SHP77 treated with DMSO at 0.1 percent for 48 hours (cell line): ENCODE measurements at places on chromosomes 2 and 18.
A peak's percentile ranks its signal among the peaks of the same experiment; 100 is the strongest.

DNA sequence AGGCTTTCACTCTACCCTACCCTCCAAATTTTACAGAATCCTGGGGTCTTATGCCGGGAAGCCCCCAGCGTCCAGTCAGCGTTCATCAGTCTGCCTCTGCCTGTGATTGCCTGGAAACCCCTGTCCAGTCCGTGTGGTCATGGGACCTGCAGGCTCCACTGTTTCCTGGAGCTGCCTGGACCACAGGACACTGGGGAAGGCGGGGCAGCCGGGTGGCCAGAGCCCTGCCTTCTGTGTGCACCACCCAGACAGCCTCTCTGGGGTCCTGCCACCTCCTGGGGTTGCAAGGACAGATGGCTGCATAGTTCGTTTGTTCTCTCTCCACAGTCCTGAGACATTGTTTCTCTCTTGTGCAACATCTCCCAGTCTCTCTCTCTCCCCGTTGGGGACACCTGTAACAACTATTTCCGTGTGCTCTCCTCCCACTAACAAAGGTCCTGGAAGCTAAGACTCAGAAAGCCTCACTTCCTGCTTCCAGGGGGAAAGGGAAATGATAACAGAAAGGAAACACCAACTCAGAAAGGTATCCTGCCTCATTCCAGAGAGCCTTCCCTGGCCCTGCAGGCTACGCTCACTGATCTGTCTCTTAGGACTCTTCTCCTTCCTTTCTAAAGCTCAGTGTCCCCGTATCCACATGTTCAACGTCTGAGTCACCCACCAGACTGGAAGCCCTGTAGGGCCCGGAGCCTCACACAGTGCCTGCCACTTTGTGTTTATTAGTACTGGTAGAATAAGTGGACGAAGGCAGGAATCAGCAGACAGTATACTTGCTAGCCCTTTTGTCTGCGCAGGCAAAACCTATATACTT is 192.8 kb upstream of the RAB12 start:
- DNase-seq: no peak

DNA sequence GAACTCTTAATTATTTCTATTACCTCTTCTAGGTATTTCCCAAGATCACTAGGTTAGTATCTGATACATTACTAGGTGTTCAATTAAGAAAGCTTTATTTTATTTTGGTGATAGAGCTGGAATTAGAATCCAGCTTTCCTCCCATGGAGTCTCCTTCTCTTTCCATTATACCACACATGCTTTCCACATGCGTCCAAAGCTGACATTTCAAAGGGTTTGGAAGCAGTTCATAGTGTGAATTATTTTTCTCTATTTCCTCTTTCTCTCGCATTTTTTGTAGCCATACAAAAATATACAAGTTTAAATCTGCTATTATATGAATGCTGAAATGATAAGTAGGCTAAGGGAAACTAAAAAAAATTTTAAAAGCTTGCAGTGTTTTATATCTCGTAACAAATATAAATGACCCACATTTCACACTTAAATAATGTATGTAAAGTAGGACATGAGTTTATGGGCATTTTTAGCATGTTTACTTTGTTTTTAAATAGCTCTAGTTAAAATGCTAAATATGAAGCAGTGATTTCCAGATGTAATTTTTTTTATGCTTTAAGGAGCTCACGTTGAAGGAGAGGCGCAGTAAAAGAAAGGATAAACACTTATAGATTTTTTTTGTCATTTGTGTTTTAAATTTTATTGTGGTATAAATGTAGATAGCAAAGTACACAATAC is 20.1 kb downstream of the ZC3H6 start:
- DNase-seq: no peak

- DNase-seq: peak; percentile 66
These were observed 152.1 kb downstream of the PXDN start for GRCh38 chr2:1591978-1592907.

- no peak for DNase-seq
These were observed 88.3 kb downstream of the SOWAHC start for GRCh38 chr2:109702250-109702985.

DNA sequence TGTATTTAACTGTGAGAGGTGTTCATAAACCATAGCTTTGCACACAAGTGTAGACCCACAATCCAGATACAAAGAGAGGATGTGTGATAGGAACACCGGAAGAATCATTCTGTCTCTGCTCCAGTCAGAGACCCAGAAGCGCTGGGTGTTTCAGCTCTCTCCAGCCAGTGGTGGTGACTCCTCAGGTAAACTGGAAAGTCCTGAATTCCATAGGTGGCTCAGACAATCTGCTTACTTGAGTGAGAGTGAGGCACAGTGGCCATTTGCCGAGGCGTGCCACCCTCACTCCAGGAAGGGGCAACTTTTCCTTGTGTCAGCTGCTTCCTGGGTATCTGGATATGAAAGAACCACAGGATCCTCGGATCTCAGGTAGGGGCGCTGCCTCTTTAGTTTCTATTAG is 171.5 kb downstream of the KCNS3 start:
- DNase-seq: no peak

DNA sequence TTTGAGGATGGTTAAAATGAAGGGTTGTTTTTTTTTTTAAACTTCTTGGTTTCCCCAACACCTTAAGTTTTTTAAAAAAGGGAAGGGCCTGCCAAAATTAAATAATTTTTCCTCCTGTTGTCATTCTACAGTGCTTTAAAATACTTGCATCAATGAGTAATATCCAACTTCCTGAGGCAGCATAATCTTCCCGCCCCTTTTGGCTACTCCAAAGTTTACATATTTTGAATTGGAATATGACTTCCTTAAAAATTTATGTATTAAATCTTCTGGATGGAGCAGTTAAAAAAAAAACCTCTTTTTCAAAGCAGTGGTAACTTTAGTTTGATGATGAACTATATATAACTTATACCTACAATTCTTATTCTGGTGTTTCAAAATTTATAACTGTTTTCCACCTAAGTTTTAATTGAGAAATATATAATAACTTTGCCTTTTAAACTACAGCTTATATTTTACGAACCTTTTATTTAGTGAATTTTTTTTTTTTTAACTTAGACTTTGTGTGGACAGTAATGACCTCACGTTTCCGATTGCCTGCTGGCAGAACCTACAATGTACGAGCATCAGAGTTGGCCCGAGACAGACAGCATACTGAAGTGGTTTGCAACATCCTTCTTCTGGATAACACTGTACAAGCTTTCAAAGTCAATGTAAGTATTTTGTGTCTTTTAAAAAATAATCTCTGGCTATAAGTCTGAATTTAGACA is 49.8 kb downstream of the PTPN4 start:
- peak; percentile 25 for DNase-seq

DNA sequence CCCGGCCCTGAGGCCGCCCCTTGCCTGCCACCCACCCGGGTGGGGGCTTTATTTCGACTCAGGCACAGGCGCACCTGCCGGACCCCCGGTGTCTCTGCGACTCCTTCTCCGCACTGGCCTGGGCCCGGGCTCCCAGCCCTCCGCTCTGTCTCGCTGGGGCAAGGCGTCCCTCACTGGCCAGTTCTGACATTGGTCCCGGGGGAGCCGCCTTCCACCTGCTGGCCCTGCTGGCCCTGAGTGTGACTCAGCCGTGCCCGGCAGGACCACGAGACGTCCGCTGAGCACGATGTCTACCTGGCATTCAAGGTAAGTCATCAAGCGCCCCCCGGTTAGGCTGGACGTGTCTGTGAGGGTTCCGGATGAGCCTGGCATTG is 131.5 kb upstream of the CTDP1 start:
- no peak for DNase-seq

DNA sequence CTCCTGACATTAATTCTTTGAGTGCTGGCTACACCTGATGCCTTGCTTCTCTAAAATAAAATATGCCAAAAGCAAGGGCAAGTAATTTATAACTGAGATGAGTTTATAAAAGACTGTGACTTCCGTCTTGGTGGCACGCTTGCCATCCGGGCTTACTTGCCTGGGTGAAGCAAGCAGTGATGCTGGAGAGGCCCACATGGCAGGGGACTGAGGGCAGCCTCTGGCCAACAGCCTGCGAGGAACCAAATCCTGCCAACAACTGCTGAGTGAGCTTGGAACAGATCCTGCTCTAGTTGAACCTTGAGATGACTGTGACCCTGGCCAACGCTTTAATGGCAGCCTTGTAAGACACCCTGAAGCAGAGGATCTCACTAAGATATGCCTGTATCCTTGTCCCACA is 96.1 kb upstream of the CAPN13 start:
- DNase-seq: no peak

DNA sequence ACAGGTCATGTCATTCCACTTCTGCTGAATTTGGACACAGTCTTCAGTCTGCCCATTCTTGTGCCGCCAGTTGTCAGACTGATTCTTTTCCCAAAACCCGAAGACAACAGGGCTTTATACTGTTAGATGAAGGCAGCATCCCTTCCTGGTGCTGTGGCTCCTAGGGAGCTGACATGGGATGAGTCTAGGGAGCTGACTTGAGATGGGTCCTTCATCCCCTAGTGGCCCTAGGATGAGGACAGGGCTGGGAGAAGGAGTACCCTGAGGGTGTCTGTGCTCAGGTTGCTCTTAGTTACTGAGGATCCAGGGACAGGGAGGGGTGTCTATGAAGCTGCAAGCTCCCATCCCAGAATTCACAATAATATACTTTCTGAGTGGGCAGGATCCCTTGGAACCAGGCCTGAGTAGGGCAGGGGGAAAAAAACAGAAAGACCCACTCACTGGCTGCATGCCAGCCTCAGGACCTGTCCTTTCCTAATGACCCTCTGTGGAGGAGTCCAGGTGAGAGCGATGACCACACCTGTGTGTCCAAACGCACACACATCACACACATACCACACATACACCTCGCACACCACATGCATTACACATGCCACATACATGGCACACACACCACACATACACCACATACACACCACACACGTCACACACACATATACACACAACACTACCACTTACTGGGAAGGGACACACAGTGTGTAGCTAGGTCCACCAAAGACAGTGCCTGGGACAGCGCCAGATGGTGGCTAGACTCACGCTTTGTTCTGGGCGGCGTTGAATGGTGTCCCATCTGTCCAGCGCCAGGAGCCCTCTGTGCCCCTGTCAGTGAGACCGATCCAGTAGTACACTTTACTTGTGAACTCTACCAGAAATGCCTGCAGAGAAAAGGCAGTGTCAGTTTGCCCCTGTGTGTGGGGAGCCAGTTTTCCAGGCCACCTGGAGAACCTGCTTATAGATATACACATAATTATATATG is 11.1 kb downstream of the CLEC4F start:
- no peak for DNase-seq

DNA sequence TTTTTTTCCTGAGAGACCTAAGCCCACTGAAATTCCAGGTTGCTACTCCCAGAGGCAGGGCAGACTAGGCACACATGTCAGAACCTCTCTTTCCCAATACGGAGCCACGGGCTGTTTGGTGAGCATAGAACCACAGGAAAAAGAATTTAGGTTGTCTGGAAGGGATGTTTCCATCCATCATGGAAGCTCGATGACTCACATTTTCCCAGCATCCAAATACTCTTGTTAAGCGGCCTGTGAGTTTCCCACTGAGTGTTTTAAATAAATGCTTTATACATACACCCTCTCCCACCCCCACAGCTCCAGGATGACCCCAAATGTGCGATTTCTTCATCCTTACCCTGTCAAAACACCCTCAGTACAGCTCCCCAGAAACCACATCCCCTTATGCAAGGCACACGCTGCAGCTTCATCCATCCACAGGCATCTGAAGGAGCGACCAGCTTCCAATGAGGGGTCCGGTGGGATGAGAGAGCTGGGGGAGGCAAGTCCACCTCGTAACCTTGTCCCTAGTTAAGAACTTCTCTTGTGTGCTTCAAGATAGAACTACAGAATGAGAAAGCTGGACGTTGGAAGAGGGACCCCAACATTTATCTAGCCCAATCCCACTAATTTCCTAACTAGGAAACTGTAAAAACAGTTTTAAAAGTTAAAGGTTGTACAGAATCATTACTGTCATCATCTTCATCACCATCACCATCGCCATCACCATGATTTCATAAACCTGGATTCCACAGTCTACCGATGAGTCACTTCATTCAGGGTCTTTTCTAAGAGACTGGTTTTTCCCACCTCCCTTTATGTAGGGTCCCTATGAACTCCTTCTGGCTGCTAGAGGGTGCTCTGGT is 63.5 kb upstream of the FZD7 start:
- no peak for DNase-seq

DNA sequence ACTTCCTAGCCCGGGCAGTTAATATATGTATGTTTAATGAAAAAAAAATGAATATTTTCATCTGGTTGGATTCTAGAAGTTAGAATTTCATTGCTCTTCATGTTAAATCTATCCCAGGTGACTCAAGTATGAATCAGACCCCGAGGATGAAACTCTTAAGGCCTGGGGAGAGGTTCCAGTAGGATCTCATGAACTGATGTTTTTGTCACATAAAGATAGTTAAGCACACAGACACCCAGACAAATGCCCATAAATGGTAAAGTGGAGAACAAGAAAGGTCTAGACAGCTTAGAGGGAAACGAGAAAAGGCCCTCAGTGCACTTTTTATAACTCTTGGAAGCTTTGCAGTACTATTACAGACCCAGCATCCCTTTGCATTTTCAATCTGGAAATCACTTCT is 114.1 kb downstream of the RIF1 start:
- no peak for DNase-seq

GRCh38 chr2:45964223-45964841 is 312.9 kb downstream of the PRKCE start:
- DNase-seq: no peak

GRCh38 chr2:29749041-29749440 is 172.3 kb downstream of the ALK start:
- DNase-seq: no peak
